Stimulated activated CD4-positive, alpha-beta T cell treated with anti-CD3 and anti-CD28 coated beads, Interleukin-15, amount 100 ng/mL, for 1 hour (primary cell): ENCODE measurements at places on chromosomes 6 and 20.

GRCh38 chr6:14189074-14189473 lies 71.5 kb downstream of the CD83 start:
- DNase-seq: no peak

- no peak for DNase-seq
Measured at GRCh38 chr20:50821994-50822393, 27.1 kb downstream of the BCAS4 start.

DNA sequence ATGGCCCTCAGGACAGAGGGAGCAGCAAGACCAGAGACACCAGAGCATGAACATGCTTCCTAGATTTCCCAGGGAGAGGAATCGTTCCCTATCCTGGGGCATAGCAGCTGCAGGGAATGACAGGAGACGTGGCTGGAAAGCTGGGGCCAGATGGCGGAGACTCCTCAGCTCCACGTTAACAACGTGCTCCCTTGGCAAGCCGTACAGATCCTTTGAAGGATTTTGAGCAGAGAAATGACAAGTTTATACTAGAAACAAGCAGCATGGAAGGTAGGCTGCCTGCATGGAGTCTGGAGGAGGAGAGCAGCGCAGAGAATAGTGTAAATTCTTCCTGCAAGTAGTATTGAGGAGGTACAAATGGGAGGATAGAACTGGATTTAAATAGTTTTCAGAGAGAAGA lies 11.7 kb downstream of the MYLIP start:
- no peak for DNase-seq

DNA sequence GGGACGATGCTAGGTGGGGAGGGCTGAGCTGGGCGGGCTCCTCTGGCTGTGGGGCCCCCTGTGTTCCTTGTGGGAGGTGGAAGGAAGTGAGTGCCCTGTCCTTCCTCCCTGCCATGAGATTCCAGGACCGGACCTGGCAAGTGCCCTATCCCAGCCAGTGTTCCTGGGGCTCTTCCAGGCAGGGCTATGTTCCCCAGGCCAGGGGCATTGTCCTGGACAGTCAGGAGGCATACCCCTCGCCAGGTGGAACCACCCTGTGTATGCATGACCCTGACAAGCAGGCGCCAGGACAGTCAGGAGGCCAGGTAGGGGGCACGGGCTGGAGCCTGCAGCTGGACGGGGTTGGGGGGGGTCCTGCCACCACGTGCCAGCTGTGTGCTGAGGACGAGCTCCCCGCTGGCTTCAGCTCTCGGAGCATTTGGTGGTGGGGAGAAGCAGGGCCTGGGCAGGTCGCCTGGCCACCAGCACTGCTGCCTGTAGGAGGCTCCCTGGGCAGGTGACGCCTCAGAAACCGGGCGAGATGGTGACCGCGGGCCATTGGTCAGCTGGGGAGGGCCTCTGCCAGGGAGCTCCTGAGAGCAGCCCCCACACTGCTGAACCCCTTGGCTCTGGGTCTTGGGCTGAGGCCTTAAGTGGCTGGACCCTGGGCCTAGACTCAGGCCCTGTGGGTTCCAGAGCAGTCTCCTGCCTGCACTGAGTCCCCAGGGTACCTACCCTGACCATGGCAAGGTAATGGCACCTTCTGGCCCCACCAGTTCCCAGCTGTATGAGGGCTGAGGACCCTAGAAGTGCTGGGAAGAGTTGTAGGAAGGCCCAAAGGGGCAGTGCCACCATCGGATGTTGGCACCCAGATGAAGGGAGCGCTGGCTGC lies 694 bp downstream of the SLC17A9 start:
- no peak for DNase-seq

DNA sequence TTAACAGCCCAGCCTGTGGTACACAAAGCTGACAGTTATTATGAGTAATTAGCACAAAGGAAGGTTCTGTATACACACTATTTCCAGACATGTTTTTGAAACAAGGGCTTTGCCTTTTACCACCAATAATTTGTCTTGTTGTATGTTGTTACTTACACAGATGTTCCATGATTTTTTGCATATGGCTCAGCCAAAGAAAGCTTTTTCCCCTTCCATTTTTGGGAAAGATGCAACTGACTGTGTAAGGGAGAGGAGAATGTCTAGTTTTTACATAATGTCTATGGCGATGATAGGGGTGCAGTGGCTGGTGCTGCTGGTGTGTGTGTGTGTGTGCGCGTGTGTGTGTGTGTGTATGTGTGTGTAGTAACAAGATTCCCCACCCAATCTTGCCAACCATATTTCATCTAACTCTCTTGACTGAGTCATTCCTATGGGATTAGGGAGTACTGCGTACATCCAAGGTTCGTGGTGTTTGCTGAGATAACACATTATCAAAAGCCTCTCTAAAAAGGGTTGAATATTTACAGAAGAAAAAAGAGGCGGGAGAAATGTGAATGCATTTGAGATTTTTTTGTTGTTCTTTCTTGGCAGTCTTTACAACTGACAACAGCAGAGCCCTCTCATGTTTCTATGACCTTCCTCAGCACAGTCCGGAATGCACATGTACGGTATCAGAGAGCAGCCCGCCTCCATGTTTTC lies 192.2 kb downstream of the GMPR start:
- no peak for DNase-seq

GRCh38 chr20:41135187-41135887 lies 2.0 kb upstream of the PLCG1 start:
- no peak for DNase-seq
